ENCODE measurements at places on chromosomes 1 and 21.

DNA sequence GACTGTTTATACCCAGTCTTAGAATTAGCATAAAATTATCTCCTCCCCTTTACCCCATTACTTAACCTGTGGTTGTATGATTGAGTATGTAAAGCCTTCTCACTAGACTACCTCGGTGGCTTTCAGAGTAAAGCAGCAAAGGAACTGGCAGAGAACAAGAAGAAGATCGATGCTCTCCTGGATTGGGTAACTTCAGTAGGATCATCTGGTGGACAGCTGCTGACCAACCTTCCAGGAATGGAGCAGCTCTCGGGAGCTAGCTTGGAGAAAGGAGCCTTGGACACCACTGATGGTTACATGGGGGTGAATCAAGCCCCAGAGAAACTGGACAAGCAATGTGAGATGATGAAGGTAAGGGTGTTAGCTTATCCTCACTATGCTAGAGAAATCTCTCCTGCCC lies 138.6 kb upstream of the BMP8A start:
- no peak for DNase-seq

- DNase-seq, result no peak
These were observed 39.8 kb downstream of the HIVEP3 start for GRCh38 chr1:41878911-41879310.

GRCh38 chr21:31410499-31411131 lies 66.6 kb upstream of the TIAM1 start:
- DNase-seq, result peak; percentile 59

DNA sequence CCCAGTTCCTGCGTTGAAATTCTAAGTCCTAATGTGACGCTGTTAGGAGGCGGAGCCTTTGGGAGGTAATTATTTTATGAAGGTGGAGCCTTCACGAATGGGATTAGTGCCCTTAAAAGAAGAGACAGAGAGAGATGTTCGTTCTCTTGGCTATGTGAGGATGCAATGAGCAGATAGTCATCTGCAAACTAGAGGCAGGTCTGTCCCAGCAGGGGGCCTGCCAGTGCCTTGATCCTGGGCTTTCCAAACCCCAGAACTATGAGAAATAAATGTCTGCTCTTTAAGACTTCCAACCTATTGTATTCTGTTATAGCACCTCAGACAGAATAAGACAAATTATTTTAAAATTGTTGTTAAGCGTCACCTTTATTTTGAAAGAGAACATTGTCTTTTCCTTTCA lies 123.1 kb upstream of the KCNJ6 start:
- DNase-seq, result no peak

GRCh38 chr1:230575886-230576500 lies 66.3 kb upstream of the COG2 start:
- no peak for DNase-seq

GRCh38 chr1:78072216-78072615 lies 26.4 kb downstream of the GIPC2 start:
- DNase-seq, result no peak

GRCh38 chr21:38761531-38761930 lies 44.2 kb upstream of the ETS2 start:
- no peak for DNase-seq

- DNase-seq, result no peak
These were observed 44.8 kb downstream of the IRF2BP2 start for GRCh38 chr1:234565132-234565531.

DNA sequence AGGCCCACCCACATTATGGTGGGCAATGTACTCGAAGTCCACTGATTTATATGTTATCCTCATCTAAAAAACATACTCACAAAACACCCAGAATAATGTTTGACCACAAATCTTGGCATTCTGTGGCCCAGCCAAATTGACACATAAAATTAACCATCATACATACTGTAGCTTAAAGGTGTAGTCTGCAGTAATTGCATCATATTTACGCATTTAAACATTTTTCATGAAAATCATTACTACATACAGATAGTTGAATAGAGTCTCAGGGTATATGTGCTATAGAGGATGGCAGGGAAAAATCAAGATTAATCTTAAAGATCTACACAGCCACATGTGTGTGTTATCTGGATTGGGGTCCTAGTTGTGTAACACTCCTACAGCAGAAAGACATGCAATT lies 14.5 kb downstream of the ZNF697 start:
- no peak for DNase-seq

GRCh38 chr1:47190509-47190855 lies 646 bp upstream of the PDZK1IP1 start:
- DNase-seq, result no peak

GRCh38 chr1:67192902-67193301 lies 26.6 kb downstream of the IL23R start:
- DNase-seq, result no peak

DNA sequence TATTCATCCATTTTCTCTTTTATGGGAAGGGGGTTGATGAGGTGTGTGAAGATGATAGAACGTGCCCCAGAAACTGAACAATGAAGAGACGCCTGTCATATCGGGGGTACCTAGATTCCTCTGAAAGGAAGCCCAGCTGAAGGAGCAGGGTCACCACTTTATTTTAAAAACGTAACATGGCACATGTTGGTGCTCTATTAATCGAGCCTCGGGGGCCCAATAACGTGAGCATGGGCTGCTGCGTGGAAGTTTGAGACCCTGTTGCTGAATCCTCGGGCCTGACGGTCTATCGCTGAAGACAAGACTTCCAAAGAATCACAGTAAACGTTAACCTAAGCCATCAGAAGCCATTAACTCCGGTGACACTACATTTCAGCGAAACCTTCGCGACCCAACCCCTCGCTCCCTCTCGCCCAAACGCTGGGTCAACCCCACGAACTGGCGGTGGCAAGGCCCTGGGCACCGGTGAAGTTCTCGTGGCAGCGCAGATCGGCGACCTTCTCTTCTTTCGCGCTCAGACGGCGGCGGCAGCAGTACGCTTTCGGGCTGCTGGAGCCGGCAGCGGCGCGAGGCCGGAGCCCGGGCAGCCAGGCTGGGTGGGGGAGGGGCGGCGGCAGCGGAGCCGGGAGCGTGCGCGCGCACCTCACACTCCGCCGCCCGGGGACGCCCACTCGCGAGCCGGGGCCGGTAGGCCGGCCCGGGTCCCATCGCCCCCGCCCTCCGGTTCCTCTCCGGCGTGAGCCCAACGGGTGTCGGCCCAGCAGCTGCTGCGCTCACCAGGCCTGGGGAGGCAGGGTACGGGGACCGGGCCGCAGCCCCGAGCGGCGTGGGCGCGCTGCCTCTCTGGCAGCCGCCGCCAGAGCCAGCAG lies 838 bp upstream of the MAN1A2 start:
- DNase-seq, result no peak

DNA sequence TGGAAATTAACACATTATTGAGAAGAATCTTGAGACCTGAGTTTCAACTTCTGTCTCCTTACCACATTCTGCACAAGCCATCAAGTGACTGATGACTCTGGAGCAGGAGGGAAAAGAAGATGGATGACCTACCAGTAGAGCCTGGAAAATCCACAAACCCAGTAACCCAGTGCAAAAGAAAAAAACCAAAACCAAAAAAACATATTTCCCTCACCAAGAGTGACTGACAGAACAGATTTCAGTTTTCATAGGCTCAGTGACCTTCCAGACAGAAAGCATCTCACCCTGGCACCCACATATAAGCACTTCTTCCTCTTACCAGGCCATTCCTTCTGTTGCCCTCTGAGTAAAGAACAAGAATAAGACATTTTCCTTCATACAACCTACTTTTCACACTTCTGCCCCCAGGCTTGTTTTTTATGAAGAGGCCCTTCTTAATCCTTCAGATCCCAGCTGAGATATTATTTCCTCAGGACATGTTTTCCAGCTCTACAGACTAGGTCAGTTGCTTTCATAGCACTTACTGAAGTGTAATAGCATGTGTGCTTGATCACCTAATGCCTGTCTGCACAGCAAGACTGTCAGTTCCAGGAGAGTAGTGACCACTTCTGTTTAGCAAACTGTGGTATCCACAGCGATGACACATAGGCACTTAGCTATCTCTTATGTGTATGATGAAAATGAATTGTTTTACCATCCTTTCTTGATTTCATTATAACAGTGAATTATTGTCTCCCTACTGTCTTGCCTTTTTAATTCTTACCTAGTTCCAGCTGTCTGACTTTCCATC lies 4.0 kb downstream of the TSACC start:
- no peak for DNase-seq

GRCh38 chr1:212587016-212587887 lies 21.3 kb upstream of the ATF3 start:
- DNase-seq, result no peak

GRCh38 chr1:181809991-181810545 lies 251.4 kb downstream of the ZNF648 start:
- no peak for DNase-seq

DNA sequence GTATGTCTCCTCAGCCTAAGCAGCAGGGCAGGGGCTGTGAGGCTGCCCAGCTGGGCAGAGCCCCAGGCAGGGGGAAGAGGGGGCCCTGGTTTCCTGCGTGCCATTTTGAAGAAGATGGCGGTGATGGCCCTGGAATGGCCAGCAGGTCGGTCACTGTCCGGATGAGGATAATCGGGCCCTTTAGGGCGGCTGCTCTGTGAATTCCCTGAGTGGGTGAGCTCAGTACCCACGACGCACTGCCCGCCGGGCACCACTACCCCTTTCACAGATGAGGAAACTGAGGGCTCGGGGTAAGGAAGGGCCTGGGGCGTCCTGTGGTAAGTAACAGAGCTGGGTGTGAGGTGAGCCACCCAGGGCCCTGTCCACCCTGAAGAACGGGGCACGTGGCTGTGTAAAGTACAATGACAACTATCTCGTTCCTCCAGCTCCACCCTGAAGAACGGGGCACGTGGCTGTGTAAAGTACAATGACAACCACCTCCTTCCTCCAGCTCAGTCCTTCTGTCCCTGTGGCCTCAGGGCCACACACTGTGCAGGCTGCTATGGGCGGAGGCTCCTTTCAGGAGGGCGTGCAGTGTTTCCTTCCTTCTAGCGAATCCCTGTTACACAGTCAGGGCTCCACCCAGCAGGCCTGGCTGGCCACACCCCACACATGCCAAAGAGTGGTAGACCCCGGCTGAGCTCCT lies 23.2 kb downstream of the ITGB2 start:
- DNase-seq, result no peak

DNA sequence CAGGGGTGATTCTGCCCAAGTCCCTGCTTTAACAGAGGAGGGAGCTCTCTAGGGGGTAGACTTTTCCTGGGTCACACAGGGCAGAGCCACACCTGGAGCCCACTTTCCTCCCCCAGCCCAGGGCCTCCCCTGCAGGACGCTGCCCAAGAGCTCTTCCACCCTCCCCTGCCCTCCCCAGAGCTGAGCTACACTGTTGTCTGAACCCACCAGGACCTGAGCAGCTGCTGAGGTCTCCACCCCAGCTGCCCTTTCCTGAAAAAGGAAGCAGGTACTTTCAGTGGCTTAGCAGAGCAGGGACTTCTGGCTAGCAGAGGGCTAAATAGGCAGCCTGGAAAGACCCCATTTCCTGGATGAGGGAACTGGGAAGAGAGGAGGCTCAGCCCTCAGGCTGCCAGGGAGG lies 169.3 kb upstream of the ETV3 start:
- no peak for DNase-seq

DNA sequence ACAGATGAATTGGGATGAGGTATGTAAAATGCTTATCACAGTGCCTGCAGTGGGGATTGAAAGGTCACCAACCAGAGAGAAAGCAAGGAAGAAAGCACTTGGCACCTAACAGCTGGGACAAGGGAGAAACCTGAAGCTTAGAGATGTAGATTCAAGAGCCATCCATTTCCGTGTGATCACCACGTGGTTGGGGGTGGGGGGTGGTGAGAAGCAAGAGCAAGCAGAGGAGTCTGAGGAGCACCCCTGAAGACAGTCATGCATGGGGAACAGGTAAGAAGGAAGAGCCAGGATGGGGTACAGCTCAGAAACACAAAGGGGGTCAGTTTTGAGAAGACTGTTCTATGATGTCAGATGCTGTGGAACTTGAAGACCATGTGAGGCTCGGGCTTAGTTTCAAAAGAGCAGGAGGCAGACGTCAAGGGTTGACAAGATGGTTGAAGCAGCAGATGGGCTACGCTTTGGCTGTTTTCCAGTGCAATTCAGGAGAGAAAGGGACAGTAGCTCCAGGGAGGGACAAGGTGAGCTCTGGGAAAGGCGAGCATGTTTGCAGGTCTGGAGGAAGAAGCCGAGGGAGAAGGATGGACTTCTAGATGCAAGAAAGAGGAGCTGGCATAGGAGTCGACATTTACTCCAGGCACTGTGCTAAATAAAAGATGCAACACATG lies 17.4 kb downstream of the KANK4 start:
- no peak for DNase-seq

DNA sequence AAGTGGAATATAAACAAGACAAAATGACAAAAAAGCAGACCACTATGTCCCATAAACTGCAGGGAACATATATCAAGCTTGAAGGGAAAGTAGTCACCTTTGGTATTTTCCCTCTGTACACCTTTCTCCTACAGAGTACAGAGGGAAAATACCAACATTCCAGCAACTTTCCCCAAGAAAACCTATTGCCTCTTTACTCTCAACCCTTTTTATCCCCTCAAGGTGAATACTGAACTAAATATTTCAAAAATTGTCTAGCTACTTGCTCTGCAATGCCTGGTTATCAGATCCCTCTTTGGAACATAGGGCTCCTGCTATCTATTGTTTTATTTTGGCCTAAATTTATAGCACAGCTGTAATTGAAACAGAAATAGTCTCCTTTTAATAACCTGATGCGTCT lies 15.8 kb downstream of the CTXND2 start:
- DNase-seq, result no peak

GRCh38 chr1:12677565-12677964 lies 33.7 kb downstream of the AADACL4 start:
- DNase-seq, result no peak

- peak; percentile 53 for DNase-seq
These were observed 69.6 kb downstream of the SDCCAG8 start for GRCh38 chr1:243325305-243325890.

DNA sequence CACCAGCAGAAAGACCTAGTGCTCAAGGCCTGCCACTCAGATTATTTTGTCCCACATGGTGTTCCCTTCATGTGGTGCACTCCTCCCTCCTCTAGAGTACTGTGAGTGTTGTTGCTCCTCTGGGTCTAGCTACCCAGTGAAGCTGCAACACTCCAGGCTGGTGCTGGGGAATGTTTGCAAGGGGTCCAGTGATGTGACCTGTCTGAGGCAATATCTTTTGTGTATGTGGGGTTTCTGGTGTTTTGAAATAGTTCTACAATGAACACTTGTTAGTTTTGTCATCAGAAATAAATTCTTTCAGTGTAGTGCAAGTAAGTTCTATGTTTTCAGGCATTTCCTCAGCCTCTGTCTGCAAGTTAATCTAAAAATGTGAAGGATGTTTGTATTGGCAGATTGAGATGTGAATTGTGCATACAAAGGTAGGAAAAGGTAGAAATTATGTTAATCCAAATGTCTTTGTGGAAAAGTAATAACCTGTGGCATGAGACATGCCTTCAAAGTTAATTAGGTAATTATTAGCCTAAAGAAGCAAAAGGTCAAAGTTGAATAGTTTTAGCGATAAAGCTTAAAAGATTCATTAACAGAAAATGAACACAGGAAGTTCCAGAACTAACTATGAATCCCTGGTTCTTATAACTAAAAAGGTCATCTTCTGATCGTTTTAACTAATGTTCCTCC lies 616.8 kb downstream of the LTN1 start:
- no peak for DNase-seq

GRCh38 chr1:31785020-31785946 lies 21.1 kb upstream of the ADGRB2 start:
- no peak for DNase-seq

Measured in Jurkat, Clone E6-1 (cell line).